Caco-2 (cell line): ENCODE measurements at places on chromosomes 3 and 15.

GRCh38 chr3:65854606-65855304 lies 184.0 kb downstream of the MAGI1 start:
- H3K4me3 ChIP-seq, result no peak overlapping the region
- H3K27me3 ChIP-seq, result no peaks in the 10 kb centered on the region
- no peak overlapping the region for H3K27ac ChIP-seq
- peak; percentile 64 for DNase-seq

DNA sequence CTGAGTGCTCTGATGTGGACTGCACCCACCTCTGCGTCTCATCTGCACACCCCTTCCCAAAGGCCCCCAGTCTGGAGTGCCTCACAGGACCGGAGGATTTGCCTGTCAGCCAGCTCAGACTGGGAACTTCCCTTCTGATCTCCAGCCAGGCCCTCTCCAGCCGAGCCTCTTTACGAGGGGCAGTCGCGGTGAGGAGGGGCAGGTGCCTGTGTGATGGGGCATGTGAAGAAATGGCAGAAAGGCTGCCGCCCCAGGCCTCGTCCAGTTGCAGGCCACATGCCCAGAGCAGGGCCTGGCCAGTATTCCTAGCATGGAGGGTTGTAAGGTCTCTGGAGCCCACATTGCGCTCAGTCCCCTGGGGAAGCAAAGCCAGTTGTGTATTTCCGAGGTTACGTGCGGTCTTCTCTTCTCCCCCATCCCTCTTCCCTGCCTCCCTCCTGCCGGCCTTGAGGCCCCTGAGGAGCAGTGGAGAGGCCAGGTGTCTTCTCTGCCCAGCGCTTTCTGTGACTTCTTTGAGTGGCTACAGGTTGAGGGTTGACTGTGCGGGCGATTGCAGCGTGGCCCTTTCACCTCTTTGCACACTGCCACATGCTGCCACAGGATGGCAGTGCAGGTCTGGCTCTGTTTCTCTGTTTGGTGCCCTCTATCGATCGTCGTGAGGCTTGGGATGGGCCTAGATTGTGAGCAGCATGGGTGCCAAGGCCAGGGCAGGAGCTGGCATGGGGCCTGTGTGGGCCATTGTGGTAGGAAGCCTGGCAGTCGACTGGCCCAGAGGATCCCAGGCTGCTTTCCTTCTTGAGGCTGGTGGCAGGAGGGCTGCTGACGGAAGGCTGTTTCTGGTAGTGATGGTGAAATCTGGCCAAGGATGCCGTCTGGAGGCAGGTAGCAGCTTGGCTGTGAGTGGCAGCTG lies 5.3 kb downstream of the CLK3 start:
- H3K36me3 ChIP-seq, result peaks cover 3% of the 10 kb centered on the region; the same call in 1 of the 2 replicates
- DNase-seq, result peak; percentile 65

- H3K27me3 ChIP-seq, result no peaks in the 10 kb centered on the region
- no peak for DNase-seq
- H3K4me1 ChIP-seq, result peaks cover 7% of the 10 kb centered on the region; the same call in 1 of the 2 replicates
- no peak overlapping the region for H3K4me3 ChIP-seq
- H3K36me3 ChIP-seq, result 0 out of 2 replicates have a peak, but pooled peaks cover 1% of the 10 kb centered on the region
Observed at GRCh38 chr15:55194256-55194655, 2.5 kb downstream of the RSL24D1 start.

DNA sequence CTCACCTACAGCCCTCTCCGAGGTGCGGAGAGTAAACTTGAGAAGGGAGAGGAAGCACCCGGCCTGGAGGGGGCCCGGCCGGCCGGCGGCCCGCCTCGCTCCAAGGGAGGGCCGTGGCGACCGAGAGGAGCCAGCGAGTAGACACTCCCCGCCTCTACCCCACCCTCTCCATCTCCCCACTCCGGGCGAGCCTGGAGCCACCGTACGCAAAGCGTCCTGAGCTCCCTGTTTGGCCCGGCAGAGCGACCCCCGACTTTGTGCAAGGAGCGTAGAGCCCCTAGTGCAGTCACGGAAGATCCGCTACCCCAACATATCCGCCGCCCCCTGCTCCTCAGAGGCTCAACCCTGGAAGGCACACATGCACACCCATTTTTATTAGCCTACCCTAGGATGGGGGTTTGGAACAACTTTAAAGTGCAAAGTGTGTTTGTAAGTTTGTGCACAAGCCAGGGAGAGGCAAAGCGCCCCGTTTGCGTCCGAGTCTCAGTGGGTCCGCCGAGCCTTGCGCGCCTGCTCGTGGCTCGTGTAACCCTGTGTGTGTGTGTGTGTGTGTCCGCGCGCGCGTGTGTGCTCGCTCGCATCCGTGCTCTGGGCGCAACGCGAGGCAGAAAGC lies 508 bp upstream of the SMAD6 start:
- H3K36me3 ChIP-seq, result no peaks in the 10 kb centered on the region
- H3K4me3 ChIP-seq, result peak overlapping the region; percentile 74
- H3K4me1 ChIP-seq, result peaks cover 17% of the 10 kb centered on the region
- DNase-seq, result peak; percentile 49
- no peaks in the 10 kb centered on the region for H3K27me3 ChIP-seq
- H3K27ac ChIP-seq, result peak overlapping the region; percentile 79

- H3K36me3 ChIP-seq, result no peaks in the 10 kb centered on the region
- H3K27ac ChIP-seq, result no peak overlapping the region
- no peaks in the 10 kb centered on the region for H3K27me3 ChIP-seq
- H3K4me3 ChIP-seq, result no peak overlapping the region
Observed at GRCh38 chr3:177944228-177944661, 592.0 kb upstream of the KCNMB2 start.

DNA sequence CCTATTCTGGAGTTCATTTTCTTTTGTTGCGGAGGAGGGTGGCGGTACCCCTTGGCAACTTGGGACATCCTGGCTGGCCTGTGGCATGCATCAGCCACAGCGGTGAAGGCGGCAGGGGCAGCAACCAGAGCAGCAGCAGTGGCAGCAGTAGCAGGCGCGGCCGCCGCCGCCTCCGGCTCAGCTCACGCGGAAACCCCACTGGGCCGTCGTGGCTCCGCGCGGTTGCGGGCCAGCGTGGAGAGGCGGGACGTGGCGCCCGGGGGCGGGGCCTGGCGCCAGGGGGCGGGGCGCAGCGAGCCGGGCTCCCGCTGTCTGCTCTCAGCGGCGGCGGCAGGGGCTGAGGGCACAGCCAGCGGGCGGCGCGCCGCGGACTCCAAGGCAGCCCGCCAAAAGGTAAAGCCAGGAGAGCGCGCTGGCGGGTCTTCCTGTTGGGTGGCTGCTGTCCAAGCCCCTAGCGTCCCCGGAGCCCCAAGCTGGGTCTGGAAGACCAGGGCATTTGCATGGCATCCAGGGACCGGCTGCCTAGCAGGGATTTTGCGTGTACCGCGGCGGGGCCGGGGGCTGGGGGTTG lies 334.4 kb upstream of the THRB start:
- no peaks in the 10 kb centered on the region for H3K4me1 ChIP-seq
- H3K27me3 ChIP-seq, result no peaks in the 10 kb centered on the region
- 0 out of 2 replicates have a peak overlapping the region, but pooled peaks have one; percentile 12 for H3K4me3 ChIP-seq
- H3K27ac ChIP-seq, result no peak overlapping the region
- H3K36me3 ChIP-seq, result no peaks in the 10 kb centered on the region

DNA sequence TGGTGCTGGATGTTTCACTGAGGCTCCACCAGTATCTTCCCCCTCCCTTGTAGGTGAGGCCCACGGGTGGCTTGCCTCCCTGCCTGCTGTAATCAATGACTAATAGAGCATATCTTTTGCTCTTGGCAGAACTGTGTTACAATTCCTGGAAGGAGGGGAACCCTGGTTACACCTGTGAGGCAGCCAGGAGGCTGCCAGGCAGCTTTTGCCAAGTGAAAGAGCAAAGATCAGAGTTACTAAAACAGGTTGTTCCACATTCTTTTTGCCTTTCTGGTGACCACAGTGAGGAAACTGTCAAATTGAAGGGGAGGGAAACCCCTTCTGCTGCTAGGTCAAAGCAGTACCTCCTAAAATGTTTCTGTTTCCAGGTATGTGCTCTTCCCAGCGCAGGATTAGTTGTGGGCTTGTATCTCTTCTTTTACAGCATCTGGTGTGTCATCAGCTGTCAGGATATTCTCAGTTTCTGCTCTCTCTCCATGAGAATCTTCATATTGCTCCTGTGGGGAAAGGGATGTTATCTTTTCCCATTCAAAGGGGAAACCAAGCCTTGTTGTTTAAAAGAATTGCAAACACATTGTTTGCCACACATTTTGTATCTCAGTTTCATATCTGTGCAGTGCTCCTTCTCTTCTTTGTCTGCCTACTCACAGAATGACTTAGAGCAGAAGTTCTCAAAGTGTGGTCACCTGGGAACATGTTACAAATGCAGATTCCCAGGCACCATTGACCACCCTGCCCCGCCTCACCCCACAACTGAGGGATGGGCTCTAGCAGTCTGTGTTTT lies 137.4 kb upstream of the UMPS start:
- no peak overlapping the region for H3K4me3 ChIP-seq
- H3K4me1 ChIP-seq, result peaks cover 69% of the 10 kb centered on the region
- peak; percentile 91 for DNase-seq
- no peaks in the 10 kb centered on the region for H3K27me3 ChIP-seq
- peak overlapping the region; percentile 95 for H3K27ac ChIP-seq

DNA sequence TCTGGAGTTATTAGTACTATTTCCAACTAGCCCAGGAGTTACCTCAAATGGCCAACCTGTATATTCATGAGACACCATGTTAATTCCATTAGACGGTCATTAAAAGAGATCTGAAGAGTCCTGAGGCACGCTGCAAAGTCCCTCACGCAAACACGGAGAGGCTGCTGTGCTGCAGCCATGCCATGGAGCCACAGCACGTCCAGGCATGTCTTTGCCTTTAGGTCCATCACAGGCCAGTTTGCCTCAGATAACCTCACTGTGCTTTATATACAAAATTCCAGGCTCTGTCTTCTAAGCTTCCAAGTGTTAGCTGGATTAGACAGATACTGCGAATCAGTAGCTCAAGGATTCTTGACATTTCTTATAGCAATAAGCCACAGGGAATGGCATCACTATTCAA lies 9.8 kb upstream of the PLAAT1 start:
- no peaks in the 10 kb centered on the region; the same call in 1 of the 2 replicates for H3K27me3 ChIP-seq
- H3K36me3 ChIP-seq, result no peaks in the 10 kb centered on the region
- H3K27ac ChIP-seq, result no peak overlapping the region
- H3K4me3 ChIP-seq, result no peak overlapping the region
- no peak for DNase-seq

- no peaks in the 10 kb centered on the region for H3K36me3 ChIP-seq
- H3K4me3 ChIP-seq, result no peak overlapping the region
- no peaks in the 10 kb centered on the region for H3K27me3 ChIP-seq
Observed at GRCh38 chr3:34235096-34235495, 436.7 kb downstream of the PDCD6IP start.

DNA sequence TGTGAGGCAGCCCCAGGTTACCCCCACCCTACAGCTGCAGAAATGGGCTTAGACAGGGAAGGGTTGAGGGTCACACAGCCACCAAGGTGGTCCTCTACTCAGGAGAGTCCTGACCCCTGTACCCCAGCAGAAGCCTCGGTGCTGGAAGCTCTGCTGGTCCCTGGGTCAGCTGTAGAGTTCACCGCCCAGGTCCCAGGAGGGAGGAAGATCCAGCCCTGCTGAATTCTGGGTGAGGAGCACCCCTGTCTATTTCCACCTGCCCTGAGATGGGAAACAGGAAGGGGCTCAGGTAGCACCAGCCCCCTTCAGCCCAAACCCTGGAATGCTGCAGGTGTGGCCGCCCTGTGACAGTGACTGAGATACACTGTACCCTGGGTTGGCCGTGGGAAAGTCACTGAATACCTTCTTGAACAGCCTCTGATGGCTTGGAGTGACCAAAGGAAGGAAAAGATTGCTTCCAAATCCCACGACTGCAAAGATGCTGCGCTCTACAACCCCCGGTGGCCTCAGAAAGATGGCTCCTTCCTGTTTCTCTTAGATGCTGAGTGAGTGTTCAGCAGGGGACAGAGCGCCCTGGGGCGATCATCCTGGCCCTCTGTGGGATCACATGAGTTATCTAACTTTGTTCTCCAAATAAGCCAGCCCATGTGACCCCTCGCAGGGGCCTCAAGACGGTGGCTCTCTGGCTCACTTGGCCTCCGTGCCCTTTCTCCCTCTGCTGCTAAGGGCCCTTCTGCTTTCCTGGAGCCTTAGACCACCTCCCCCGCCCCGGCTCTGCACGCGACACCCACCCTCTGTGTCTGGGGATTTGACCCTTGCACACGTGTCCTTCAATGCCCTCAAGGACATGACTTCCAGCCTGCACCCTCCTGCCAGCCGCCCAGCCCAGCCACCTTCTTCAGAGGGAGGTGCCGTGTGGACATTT lies 141.9 kb downstream of the NSMCE3 start:
- no peak overlapping the region for H3K27ac ChIP-seq
- no peak for DNase-seq
- H3K27me3 ChIP-seq, result no peaks in the 10 kb centered on the region
- H3K4me3 ChIP-seq, result no peak overlapping the region
- no peaks in the 10 kb centered on the region for H3K36me3 ChIP-seq

DNA sequence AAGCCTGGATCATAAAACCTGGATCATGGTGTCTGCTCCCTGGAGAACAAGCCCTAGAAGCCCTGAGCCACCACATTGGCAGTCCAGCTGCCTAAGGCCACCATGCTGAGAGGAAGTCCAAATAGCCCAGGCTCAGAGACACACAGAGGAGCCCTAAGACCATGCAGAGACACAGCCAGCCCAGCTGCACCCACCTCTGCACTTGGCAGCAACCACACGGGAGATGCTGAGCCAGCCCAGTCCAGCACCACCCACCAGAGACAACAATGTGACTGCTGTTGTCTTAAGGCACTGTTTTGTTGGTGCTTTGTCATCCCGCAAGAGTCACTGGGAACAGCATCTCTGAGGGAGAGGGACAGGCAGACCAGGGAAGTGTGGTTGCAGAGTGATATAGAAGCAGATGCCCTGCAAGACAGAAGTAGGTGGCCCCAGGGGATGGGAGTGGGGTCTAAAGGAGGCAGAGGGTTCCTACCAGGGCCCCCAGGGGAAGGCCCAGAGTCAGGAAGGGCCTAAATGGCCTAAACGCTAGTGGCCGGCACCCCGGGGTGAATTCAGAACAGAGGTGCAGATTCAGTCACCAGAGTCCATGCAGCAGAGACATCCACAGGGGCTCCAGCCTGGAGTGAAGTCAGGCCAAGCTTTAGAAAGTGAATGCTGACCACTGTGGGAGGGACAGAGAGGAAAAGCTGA lies 105.4 kb upstream of the PRR20G start:
- DNase-seq, result no peak
- no peak overlapping the region for H3K27ac ChIP-seq
- H3K27me3 ChIP-seq, result no peaks in the 10 kb centered on the region

DNA sequence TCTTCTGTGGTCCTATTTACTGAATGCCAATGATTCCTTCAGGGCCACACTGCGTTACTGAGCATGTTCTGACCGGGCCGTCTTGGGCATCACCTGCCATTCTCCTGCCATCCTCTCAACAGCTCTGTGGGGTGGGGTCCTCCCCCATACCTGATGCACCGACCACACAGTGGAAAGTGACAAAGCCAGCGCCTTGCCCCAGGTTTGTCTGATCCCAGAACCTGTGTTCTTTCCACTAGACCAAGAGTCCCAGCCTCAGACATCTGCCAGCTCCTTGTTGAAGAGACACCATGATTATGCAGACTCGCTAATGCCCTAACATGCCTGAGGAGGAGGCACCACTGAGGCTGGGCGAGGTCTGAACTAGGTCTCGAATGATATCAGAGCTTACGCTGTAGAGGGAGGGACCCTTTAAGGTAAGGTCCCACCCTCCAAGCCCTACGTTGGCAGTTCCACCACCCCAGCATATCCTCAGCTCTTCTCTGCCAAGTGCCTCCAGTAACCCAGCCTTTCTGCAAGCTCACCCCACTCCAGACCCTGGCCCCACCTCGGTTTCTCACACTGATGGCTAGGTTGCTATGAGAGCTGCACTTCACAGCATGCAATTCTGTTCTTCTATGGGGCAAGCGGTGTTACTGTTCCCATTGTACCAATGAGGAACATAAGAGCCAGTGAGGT lies 29.8 kb upstream of the PLXNA1 start:
- H3K4me3 ChIP-seq, result no peak overlapping the region
- no peaks in the 10 kb centered on the region for H3K4me1 ChIP-seq
- DNase-seq, result no peak
